RCC 7860 (cell line): ENCODE measurements at places on chromosomes 7 and 10.

DNA sequence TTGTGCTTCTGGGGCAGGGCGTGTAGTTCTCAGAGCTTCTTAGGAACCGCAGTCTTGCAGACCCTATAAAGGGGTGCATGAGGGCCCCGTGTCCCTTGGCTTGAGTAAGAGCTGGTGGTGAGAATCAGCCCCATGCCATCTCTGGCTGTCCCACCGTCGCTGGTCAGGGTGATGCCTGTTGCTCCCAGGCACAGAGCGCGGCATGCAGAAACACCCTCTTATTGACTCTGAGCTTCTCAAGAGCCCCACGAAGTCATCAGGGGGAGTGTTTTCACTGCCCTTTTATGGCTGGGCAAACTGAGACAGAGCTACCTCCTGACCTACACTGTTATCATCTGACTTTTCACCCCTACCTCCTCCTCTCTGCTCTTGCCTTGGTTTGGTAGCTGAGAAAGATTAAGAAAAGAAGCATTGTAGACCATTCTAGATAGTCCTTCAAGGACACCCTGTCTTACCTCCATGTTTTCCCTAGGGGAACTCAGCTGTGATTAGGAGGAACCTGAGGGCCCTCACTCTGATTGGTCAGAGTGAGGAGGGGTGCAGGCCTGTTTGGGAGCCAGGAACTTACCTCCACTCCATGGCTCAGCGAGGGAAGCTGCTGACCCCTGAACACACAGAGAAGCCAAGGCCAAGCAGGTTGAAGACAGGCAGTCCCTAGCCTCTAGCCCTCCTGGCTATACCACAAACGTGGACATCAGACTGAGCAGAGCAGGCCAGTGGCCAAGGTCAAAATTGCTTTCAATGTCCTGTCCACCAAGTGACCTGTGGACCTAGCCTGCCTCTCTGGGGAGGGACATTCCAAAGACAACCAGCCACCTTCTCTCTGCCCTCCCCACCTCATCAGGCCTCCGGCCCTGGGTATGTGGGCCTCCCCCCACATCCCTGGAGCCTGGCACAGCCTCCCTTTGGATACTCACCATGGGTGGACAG lies 17.6 kb downstream of the UNC5B start:
- no peak for DNase-seq

DNA sequence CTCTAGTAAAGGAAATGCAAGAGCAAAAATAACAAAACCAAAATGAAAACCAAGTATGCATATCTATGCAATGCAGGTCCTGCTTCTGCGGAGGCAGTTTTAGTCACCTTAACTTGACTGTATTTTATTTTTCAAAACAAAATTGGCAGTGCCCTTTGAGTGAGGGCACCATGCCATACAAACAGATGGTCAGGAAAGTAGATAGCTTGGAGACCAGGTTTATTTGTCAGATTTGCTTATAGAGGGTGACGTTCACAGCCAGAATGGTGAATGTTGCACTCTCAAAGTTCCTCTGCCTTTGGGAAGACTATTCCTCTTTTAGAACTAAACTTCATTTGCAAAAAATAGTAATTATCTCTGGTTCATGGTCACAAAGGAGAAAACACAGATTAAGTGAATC lies 801.9 kb downstream of the ANKRD7 start:
- DNase-seq: no peak

DNA sequence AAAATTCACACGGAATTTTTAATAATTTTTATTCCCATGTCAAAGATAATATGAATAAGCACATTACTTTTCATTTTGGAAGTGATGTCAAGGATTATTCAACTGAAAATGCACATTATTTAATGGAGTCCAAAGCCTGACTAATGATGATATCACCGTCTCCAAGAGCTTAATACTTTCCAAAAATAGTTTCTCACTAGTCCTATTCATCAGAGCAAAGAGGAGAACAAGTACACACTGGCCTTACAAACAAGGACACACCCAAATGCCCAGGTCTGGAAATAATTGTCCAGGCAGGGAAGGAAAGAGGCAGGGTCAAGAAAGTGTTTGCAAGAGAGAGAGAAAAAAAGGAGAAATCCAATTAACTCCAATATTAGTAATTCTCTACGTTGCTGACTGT lies 216.8 kb upstream of the CCDC6 start:
- peak; percentile 73 for DNase-seq

DNA sequence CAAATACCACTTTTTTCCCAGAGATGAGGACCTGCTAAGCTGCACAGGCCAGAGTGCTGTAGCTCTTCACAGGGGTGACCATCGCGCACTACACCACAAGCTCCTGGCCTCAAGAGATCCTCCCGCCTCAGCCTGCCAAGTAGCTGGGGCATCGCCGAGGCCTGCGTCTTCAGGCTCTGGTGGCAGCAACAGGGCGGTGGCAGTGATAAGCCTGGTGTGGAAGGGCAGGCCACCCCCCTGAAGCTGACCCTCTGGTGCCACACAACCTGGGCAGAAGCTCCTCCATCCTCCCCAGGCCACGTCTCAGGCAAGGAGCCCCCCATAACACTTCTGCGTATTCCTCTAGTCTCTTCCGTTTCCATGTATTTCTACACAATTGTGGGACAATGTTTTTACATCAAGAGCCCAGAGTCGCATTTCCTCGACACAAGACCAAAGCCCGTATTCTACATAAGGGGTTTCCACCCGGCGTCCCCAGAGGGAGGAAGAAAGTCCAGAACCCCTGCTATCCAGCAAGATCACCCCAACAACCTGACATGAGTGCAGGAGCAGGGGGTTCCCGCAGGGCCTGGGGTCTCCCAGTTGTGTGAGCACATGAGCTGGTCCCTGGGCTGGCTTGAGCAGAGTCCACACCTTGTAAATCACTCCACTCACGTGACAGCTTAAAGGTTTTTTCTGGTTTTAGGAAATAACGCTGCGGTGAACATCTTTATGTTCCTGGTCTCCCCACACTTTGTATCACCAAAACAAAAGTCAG lies 37.6 kb upstream of the NCAPG2 start:
- no peak for DNase-seq

DNA sequence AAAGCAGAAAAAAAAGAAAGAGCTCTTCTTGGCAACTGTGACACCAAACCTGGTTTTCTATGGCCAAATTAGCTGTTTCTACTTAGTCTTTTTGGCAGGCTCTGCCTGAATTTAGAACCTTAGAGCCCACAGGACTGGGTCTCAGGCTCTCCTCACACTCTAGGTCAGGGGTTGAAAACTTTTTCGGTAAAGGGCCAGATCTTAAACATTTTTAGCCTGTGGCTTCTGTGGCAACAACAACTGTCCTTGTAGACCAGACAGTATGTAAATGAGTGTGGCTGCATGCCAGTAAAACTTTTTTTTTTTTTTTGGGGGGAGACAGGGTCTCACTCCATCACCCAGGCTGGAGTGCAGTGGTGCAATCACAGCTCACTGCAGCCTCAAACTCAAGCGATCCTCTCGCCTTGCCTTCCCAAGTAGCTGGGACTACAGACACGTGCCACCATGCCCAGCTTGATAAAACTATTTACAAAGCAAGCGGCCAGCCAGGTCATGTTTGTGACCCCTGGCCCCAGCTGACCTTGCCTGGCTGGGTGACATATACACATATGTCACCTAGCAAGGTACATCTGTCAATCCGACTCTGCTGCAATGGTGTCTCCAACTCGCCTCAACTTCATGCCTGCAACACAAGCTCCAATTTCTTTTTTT lies 17.4 kb downstream of the KPNA7 start:
- no peak for DNase-seq

DNA sequence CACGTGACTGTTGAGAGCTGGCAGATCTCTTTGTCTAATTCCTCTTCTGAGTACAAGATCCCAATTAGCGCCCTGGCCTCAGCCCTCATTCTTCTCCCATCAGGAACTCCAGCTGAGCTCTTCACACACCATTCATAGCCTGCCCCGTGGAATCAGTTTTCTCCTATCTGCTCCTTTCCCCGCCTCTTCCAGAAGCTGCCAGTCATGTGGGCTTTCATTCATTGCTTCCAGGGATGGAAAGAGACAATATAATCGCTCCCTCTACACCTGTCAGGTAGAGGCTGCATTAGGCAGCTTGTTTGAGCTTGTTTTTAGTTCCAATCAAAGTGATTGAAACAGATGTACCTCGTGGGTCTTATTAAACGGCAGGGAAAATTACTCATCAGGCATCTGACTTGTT lies 515.8 kb downstream of the TYW1 start:
- no peak for DNase-seq

DNA sequence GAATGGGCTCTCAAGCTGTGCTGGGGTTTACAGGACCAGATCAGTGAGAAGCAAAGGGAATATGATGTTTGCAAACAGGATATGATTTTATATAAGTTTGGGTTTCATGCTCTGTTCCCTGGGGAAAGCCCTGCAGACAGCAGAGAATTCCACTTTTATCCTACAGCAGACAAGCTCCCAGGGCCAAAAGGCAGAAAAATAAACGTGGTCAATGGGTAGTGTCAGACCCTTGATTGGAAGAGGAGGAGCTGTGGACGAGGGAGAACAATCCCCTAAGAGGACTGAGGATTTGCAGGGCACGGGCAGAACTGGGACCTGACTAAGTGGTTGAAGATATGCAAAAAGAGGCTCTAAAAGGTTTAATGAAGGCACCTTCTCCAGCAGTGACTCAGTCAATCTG lies 275.3 kb downstream of the HDAC9 start:
- DNase-seq: no peak

GRCh38 chr7:1973321-1974251 lies 259.2 kb downstream of the MAD1L1 start:
- no peak for DNase-seq

GRCh38 chr10:10662716-10663408 lies 354.8 kb upstream of the CELF2 start:
- DNase-seq: no peak

GRCh38 chr7:28729281-28729680 lies 228.8 kb downstream of the TRIL start:
- peak; percentile 34 for DNase-seq

DNA sequence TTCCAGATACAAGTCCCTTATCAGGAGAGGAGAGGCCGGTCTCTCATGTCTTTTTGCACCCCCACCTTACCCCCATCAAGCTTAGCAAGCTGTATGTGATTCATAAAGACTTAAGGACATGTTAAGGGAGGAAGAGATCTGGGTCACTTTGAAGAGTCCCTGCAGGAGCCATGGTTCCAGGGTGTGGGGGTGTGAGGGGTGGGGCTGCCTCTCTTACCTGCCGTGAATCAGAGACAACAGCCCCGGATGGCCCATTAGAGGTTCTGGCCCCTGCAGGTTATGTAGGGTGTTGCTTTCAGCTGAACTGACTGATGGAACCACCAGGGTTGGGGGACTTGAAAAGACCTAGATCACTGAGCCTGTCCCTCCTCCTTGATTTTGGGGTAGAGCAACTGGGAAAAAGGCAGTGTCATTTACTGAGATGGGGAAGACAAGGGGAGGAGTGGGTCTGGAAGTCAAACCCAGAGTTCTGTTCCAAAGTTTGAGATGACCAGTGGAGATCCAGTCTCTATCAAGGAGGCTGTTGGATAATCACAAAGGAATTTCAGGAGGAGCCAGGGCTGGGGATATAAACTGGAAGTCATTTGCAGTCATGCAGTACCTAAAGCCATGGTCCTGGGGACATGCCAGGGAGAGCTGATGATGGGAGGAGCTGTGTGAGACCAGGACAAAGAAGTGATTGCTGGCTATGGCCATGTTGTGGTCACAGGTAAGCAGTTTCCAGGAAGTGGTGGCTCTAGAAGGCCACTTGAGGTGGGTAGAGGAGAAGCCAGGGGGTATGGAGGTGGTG lies 23.1 kb downstream of the ADAMTS14 start:
- no peak for DNase-seq

GRCh38 chr10:59107147-59107546 lies 69.3 kb upstream of the PHYHIPL start:
- DNase-seq: no peak

GRCh38 chr7:24566274-24566673 lies 7.0 kb upstream of the PALS2 start:
- no peak for DNase-seq

DNA sequence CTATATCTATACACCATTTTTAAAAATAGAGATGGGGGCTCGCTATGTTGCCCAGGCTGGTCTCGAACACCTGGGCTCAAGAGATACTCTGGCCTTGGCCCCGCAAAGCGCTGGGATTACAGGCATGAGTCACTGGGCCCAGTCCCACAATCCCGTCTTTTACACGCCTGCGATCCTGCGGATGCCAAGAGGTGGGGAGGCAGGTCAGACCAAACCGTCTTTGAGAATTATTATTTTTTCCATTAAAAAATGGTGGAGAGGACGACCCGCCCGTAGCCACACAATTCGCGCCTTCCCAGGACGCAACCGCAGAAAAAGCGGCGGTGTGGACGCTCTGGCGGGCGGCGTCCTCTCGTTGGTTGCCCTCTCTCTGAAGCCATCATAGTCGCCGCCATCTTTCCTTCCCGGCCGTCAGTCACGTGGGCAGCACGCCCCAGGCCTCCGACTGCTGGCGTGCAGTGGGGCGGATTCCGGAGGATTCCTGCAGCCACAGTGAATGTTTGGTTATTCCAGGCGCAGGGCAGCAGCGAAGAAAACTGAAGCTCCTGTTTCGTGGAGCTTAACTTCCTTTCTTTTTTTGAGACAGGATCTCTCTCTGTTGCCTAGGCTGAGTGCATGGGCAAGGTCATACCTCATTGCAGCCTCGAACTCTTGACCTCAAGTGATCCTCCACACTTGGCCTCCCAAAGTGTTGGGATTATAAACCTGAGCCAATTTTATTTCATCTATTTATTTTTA lies 9.9 kb upstream of the EPHB4 start:
- DNase-seq: no peak

- no peak for DNase-seq
These were observed 366.4 kb downstream of the SEMA3D start for GRCh38 chr7:84820481-84820880.

DNA sequence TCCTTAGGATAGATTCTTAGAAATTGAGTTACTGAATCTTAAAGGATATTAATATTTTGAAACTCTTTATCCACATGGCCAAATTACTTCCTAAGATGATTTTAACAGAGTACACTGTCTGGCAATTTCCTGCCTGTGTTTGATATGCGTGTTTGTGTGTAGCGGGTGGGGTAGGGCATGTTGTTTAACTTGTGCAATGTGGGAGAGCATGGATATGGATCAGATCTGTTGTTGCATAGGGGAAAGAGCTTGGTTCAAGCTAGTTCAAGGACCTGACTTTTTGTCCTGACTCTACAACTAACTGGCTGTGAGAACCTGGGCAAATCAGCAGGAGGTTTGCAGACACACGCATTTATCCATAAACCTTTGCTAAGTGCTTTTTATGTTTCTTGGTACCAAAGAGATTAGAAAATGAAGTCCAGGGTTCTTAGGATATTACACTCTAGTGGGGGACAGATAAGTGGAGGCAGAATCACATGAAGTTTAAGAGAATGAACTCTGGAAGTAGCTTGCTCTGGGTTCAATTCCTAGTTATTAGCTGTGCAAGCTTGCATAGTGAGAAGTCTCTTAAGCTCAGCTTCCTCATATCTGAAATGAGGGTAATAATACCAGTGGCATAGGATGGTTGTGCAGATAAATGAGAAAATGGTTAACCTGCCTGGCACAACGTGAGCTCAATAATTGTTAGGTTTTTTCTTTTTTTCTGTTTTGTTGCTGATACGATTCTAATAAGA lies 96.3 kb upstream of the PRR15 start:
- DNase-seq: no peak

GRCh38 chr10:6755781-6756460 lies 175.8 kb upstream of the PRKCQ start:
- no peak for DNase-seq
